CD8-positive, alpha-beta memory T cell (primary cell): ENCODE measurements at places on chromosomes 5 and 9.

GRCh38 chr5:159286420-159287035, 23.4 kb downstream of the UBLCP1 start:
- no peak for DNase-seq

- DNase-seq = no peak
Observed at GRCh38 chr5:17398431-17398830, 99.6 kb upstream of the TAF11L2 start.

GRCh38 chr5:143207058-143207457, 196.4 kb downstream of the NR3C1 start:
- DNase-seq = no peak

DNA sequence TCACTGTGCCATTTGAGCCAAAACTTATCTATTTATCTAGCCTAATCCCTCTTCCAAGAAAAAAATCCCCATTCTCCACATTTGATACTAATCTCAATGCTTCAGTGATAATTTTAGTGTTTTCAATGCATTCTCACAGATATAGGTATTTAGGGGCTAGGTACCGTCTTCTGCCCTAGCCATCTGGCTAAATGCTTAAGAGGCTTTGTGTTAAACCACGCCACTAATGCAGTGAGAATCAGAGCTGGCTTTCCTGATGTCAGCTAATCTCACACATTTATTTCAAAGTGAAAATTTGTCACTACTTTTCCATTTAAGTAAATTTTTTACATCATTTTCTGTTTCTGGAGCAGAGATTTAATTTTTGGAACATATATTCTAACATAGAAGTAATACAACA, 479.7 kb downstream of the MAN2A1 start:
- no peak for DNase-seq

GRCh38 chr9:136231478-136232297, 13.9 kb downstream of the QSOX2 start:
- no peak for DNase-seq

GRCh38 chr9:38127271-38127839, 58.3 kb upstream of the SHB start:
- DNase-seq = no peak

- no peak for DNase-seq
Observed at GRCh38 chr9:22148528-22148875, 139.4 kb upstream of the CDKN2B start.
